Cardiac muscle cell (in vitro differentiated cells and primary cell): ENCODE measurements at places on chromosomes 4 and X.

DNA sequence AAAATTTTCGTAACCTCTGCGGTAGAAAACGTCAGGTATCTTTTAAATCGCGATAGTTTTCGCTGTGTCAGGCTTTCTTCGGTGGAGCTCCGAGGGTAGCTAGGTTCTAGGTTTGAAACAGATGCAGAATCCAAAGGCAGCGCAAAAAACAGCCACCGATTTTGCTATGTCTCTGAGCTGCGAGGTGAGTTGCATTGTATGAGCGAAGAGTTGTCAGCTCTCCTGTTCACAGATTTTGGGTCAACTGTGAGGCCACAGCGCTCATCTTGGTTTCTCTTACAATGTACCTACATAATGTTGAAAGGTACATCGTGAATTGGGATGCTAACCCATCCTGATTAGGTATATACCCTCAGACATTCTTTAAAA lies 486 bp downstream of the CLCN3 start:
- H3K36me3 ChIP-seq = no peaks in the 10 kb centered on the region
- peak overlapping the region; percentile 75 for H3K4me3 ChIP-seq
- H3K4me1 ChIP-seq = peaks cover 9% of the 10 kb centered on the region
- H3K27me3 ChIP-seq = no peaks in the 10 kb centered on the region
- peak overlapping the region; percentile 96 for H3K27ac ChIP-seq

DNA sequence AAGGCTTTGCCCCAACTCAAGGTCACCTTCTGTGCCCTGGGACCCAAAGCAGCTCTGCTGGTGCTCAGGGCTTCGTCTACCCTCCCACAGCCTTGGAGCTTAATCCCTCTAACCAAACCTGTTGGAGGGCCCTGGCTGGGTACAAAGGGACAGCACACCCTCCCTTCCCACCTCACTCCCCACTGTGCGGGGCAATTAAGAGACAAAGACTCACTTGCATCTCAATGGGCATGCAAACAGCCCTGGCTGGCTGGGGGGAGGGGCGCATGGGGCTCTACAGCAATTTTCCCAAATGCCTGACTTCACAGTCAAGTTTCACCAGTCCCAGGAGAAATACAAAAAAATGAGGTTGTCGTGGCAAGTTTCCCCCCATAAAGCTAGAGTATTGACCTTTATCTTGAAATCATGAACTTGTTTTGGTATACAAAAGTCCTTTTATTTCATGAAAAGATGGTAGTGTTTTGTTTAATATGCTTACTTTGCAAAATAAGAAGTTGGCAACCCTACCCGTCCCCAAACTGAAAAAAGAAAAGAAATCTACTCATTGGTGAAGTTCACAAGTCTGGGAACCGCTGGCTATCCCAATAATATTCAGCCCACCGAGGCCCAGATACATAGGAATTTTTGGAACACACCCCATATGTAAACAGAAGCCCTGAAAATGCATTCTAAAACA lies 4.1 kb upstream of the CD99L2 start:
- no peaks in the 10 kb centered on the region for H3K27me3 ChIP-seq
- no peaks in the 10 kb centered on the region for H3K4me1 ChIP-seq
- H3K27ac ChIP-seq = no peak overlapping the region
- H3K36me3 ChIP-seq = no peaks in the 10 kb centered on the region

DNA sequence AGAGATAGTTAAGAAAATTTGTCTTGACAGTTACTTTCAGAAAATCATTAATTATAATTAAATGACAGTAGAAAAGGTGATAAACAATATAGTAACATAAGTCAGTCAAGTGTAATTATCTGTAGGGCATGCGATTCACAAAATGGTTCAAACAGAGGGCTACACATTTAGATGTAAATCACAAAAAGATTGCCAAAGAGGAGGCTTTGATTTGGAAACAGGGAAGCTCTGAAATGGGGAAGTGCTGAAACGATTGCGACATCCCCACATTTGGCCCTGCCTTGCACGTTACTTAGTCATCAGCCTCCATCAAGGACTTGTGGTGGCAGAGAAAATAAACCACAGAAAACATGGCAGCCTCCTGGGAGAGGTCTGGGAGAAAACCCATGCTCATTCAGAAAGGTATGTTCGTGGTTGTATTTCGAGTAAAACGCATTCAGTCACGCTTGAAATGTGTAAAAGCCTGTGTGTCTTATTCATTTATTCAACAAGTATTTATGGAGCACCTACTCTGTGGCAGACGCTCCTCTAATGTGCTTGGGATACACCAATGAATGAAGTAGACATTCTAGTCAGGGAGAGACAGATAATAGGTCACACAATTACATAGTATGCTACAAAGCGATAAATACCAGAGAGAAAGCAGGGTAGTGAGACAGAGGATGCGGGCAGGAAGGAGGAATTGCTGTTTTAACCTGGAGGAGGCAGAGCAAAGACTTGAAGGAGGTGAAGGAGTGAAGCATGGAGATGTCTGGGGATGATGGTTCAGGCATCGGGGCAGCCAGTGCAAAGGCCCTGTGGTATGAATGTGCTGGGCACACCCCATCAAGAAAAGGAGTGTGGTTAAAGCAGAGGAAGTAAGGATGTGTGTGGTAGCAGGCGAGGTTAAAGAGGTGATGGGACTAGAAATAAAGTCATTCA lies 7.8 kb downstream of the RBM47 start:
- H3K36me3 ChIP-seq = no peaks in the 10 kb centered on the region
- DNase-seq = no peak
- no peak overlapping the region for H3K27ac ChIP-seq
- peaks cover 1% of the 10 kb centered on the region for H3K4me1 ChIP-seq
- no peak overlapping the region for H3K4me3 ChIP-seq

DNA sequence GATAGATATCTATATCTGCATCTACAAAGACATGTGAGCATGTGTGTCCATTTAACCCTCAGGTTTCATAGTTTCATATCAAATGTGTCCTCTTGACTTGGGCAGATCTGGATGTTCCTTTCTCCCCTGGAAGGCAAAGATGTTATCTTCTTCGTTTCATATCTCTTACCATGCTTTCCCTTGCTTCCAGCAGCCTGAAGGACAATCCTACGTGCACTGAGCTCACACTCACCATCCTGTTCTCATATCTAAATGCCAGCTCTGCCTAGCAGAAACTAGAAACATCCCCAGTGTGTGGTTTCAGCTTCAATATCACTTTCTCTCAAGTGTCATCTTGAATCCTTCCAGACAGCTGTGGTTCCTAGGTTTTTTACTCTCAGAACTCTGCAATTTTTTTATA lies 66.2 kb downstream of the ZAR1 start:
- H3K27me3 ChIP-seq = no peaks in the 10 kb centered on the region
- H3K4me3 ChIP-seq = no peak overlapping the region
- peaks cover 28% of the 10 kb centered on the region for H3K36me3 ChIP-seq
- no peak overlapping the region for H3K27ac ChIP-seq
- H3K4me1 ChIP-seq = peaks cover 8% of the 10 kb centered on the region
- DNase-seq = no peak
